ENCODE measurements at places on chromosomes 12 and 14.

- peak; percentile 95 for DNase-seq
These were observed 14.1 kb downstream of the PLCZ1 start for GRCh38 chr12:18723752-18724151.

GRCh38 chr12:25701290-25701689 lies 148.2 kb upstream of the LMNTD1 start:
- peak; percentile 75 for DNase-seq

DNA sequence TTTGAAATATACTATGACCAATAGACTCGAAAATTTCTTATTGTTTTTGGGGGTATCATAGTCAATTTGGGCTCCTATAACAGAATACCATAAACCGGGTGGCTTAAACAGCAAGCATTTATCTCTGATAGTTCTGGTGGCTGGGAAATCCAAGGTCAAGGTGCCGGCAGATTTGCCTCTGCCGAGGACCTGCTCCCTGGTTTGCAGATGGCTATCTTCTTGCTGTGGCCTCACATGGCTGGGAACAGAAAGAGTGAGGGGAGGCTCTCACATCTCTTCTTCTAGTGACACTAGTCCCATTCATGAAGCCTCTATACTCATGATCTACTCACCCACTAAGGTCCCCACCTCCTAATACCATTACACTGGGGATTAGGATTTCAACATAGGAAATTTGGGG lies 70.7 kb downstream of the BORCS5 start:
- no peak for DNase-seq

- DNase-seq: no peak
These were observed 1.0 kb downstream of the CD9 start for GRCh38 chr12:6201213-6201608.

- DNase-seq: no peak
These were observed 202.7 kb downstream of the RASSF9 start for GRCh38 chr12:85633491-85633890.

DNA sequence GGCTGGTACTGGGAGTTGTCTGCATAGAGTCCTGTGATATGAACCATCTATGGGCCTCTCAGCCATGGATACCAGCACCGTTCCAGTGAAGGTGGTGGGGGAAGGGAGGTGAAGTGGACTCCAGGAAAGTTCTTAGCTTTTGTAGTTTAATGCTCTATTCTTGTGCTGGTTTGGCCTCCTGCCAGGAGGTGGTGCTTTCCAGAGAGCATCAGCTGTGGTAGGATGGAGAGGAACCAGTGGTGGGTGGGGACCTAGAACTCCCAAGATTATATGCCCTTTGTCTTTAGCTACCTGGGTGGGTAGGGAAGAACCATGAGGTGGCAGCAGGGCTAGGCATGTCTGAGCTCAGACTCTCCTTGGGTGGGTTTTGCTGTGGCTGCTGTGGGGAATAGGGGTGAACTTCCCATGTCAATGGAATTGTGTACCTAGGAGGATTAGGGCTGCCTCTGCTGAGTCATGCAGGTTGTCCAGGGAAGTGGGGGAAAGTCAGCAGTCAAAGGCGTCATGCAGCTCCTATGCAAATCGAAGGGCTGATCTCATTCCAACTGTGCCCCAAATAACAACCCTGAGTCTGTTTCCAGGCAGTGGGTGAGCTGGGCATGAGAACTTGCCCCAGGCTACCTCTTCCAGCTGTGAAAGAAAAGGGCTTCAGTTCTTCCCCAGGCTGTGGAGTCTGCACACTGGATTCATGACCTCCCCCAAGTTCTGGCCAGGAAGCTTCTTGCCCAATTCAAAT lies 14.2 kb downstream of the GZMH start:
- DNase-seq: peak; percentile 98

DNA sequence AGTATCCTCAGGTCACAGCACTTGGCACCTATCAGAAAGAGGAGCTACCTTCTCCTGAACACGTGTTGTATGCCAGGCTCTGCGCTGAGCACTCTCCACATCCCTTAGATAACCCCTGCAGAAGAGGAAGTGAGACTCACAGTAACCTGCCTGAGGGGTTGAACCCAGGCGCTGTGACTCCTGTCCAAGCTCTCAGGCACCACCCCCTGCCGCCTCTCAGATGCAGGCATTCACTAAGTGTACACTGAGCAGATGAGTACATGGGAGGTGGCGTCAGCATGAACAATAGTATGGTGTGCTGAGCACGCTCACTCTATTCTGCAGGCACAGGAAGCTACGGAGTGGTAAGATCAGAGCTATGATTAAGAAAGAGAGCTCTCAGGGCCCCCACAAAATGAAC lies 21.0 kb upstream of the RIC8B start:
- no peak for DNase-seq

- DNase-seq: no peak
These were observed 52.9 kb downstream of the SCN8A start for GRCh38 chr12:51643951-51644350.

Data from foreskin keratinocyte (primary cell).